NCI-H226 (cell line): ENCODE measurements at places on chromosomes 7 and 10.
A peak's percentile ranks its signal among the peaks of the same experiment; 100 is the strongest.

DNA sequence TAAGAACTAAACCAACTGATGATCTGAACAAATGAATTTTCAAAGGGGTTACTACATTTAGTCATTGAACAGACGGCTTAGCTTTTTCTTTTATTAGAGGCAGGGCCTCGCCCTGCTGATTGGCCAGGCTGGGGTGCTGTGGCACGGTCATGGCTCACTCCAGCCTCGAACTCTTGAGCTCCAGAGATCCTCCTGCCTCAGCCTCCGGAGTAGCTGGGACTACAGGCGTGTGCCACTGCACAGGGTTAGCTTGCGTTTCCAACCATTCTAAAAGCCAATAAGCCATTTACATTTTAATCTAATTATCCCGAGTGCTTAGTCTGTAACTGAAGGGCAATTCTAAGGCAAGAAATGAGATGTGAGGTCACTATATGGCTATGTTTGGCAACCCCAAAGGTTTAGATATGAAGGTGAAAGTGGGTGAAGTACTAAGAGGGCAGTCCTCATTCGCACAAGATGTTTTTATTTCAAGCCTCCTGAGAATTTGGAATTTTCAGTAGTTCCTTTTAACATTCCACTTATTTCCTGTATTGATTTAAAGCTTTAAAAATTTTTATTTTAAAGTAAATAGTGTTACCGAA, 1.6 kb upstream of the CDK13 start:
- no peak for DNase-seq

DNA sequence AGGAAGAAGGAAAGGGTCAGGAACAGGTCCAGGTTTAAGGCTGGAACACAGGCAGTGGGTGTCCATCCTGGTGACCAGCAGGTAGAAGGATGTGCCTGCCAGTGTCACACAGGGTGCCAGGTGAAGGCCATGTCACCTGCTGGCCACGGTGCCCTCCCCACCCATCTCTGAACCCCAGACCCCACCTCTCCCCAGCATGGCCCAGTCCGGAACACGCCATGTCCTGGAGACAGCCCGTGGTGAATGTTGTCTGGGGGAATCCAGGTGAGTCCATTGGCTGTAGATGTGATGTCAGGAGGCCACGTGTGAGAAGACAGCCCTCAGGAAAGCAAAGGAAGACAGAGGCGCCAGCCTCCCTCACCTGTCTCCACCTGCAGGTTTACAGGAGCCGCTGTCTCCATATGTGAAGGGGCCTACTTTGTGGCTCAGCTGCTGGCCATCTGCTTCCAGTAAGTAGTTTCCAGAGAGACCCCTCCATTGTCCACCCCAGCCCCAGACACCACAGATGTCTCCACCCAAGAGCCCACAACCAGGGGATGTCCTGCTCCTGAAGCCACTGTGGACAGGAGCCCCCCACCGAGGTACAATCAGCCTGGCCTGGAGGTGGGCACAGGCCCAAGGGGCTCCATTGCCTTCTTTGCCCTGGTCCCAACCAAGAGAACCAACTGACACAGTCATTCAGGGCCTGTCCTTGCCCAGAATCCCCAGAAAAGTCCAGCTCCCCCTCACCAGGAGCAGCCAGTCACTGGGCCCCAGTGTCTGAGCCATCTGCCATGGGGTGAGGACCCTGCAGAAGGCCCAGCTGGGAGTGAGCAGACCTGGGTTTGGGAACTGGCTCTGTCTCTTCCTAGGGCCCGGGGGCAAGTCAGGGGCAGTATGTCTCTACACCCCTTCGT, 20.7 kb downstream of the TMEM72 start:
- no peak for DNase-seq

GRCh38 chr10:49080071-49080470, 35.3 kb downstream of the VSTM4 start:
- no peak for DNase-seq

DNA sequence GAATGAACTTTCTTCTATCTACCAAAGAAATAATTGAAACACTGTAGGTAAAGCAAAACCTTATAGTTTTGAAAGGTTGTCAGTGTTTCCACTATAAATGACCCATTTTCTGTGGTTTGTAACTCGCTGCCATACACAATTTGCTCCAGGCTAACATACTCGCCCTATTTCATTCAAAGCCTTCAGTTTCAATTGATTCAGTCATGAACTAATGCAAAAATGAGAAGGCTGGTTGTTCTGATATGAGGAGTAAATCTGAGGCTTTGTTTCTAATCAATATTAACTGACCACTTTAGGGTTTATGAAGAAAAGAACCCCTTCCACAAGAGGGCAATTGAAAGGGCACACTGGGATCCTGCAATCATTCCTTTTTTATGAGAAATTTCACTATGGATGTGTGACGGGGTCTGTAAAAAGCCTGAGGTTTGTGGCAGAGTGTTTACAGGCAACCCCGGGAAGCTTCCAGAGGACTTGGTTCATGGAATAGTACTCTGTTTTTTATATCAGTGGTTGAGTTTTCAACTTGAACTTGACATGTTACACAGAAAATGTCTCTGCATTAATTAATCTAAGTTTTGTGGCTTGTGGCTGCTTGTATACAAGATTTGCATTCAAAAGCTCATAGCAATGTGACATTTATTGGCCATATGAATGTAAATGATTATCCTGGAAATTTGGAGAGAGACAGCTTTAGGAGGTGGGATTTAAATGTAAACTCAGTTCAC, 133.2 kb downstream of the NRP1 start:
- no peak for DNase-seq

DNA sequence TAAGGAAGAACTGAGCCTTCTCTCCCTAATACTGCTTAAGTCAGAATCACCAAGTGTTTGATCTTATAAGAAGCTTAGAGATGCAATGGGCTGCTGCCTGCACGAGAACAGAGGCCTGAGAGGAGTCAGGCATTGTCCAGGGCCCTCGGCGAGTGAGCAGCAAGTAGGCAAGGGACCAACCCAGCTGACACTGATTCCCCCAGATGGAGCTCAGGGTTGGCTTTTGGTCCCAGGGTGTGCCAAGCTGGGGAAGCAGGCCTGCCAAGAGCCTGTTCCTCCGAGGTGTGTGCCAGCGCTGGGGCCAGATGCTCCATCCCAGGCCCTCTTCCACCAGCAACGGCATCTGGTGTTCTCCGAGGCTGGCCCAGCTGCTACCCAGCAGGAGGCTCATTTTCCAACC, 222.0 kb upstream of the ZMIZ1 start:
- no peak for DNase-seq

DNA sequence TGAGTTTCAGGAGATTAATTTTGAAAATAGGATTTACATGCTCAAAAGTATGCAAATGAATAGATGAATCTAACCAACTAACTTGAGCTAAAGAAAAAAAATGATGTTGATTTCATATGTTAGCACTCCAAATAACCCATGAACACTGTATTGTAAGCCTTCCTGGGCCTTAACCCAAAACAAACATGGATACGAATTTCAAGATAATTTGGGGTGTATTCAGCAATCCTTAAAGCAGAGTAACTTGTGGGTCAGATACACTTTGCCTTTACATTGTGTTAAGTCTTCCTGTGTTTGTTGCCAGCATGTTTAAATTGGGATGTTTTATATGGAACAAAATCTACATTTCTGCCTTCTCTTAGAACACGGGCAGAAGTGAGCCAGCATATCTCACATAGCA, 124.2 kb upstream of the WDR11 start:
- DNase-seq, result no peak

DNA sequence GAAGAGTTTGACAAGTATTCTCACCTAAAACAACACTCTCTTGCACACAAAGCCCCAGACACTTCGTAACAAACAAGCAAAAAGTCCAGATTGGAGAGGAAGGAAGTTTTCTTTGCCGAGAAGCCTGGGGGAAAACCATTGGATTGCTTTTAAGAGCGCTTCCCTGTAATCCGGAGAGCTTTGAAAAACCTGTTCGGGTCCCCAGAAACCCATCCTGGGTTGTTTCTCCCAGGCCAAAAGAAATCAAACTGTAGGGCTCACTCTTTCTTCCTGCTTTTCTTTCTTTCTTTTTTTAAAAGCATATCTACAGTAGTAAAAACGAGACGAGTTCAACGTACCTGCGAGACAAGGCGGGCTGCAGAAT, 655 bp downstream of the SP8 start:
- DNase-seq, result no peak

GRCh38 chr10:3542185-3542611, 242.8 kb downstream of the KLF6 start:
- DNase-seq, result peak; percentile 73

- no peak for DNase-seq
These were observed 626.6 kb downstream of the SORCS1 start for GRCh38 chr10:106537866-106538265.

DNA sequence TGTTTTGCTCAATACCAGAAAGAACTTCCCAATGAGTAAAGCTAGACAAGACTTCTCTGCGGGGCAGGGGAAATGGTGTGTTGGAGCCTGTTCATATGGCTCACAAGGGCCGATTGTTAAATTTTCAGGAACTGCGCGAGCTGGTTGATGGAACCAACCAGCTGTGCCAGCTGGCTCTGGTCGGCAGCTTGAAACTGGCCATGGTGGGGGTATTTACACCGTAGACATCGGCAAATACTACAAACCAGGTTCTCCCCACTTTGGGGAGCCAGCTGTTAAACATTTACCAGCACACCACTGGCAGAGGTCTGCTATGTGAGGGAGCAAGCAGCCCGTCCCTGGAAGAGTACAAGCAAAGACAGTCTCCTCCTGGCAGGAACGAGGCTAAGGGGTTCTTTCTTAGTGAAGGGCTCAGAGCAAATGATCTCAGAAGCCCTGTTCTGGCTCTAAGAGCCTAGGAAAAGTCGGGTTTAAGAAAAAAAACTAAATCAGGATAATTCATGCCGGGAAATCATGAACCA, 8.8 kb upstream of the ZMIZ1 start:
- no peak for DNase-seq

DNA sequence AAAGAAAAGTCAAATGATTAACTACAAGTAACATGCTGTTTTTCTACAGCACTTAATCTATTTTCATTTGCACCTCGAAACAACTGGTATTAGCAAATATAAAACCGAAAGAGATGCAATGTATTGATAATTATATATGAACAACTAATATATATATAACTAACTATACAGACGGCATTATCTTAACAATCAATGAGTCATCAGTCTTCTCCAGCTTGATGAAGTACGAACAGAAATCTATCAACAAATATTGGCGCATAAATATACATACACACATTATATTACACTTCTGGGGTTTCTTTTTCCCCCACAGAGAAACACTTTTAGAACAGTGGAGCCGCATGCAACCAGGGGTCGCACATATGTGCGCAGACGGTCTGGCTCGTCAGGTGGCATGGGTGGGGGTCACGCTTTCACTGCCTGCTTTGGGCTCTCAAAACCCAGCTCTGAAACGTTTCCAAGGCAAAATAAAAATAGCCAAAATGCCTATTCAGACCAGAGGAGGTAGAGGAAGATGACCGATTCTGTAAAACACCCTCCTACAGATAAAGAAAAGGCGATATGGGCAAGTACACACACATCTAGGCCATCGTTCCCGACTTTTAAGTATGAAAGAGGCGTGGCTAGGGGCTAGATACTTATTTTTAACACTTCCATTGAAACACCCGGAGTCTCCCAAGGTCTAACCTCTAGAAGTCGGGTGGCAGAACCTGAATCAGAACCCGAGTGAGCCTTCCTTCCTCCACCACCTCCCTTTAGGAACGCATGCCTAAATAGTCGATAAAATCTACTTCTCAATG, 1.7 kb downstream of the ARHGAP12 start:
- DNase-seq, result no peak

DNA sequence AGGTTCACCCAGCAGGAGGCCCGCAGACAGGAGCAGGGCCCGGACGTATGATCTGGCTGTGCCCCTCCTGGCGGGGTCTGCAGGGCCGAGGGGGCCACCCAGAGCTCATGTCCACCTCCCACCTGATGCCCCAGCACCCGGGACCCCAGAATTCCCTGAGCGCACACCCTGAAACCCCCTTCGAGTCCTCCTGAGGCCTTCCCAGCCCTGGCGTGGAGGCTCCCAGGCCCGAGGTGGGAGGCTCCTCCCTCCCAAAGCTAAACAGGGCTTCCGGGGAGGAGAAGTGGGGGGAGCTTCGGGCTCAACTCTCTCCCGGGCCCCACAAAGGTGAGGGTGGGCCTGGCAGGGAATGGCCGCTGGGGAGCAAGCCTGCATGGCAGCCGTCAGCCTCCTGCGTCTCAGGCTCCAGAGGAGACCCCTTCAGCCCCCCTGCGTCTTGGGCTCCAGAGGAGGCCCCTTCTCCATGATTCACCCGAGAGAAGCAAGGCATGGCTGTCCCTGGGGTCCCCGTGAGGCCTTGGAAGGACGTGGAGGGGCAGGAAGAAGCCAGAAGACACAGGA, 30.2 kb downstream of the MICALL2 start:
- DNase-seq, result no peak

- DNase-seq, result no peak
These were observed 43.8 kb downstream of the CALCR start for GRCh38 chr7:93530701-93531100.

- no peak for DNase-seq
These were observed 1.2 kb downstream of the TRDMT1 start for GRCh38 chr10:17200001-17200911.

DNA sequence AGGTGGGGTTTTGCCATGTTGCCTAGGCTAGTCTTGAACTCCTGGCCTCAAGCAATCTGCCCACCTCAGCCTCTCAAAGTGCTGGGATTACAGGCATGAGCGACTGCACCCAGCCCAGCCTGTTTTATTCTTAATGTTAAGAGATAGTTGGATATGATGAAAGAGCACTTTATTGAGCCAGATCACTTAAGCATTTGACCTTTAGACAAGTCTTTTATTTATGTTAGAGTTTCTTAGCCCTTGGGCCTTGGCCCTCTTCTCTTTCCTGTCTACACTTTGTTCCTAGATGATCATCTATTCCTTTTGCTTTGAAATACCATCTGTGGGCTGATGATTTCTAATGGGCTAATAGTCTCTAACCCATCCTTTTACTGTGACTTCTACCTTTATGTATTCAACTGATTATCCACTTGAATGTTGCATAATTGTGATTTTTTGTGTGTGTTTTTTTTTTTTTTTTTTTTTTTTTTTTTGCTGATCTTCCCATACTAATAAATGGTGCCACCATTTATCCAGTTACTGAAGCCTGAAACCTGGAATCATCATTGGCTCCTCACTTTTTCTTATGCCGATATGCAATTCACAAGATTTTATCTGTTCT, 34.8 kb downstream of the BTRC start:
- no peak for DNase-seq

DNA sequence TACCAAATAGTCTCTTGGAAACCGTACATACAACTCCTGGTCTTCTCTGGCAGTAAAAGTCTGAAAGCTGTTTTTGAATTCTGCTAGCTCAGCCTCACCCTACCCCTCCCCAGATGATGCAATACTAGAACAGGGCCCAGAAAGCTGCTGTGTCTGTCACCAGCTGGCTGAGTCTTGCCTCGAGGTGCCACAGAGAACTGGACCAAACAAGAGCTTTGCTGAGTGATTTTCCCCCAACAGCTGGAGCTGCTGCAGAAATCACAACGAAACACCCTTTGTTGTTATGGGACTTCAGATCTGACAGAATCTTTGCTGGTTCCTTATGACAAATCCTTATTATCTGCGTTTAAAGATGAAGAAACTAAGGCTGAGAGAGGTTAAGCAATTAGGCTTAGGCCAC, 134.1 kb downstream of the SPAG6 start:
- DNase-seq, result no peak

- DNase-seq, result no peak
These were observed 82.7 kb upstream of the PFKP start for GRCh38 chr10:2984682-2985081.
